ENCODE measurements at places on chromosomes 5 and 9. TPM values are rescaled to one million over a fixed set of nuclear protein-coding genes. Genes with fewer than 3 reads are reported as not detected.

DNA sequence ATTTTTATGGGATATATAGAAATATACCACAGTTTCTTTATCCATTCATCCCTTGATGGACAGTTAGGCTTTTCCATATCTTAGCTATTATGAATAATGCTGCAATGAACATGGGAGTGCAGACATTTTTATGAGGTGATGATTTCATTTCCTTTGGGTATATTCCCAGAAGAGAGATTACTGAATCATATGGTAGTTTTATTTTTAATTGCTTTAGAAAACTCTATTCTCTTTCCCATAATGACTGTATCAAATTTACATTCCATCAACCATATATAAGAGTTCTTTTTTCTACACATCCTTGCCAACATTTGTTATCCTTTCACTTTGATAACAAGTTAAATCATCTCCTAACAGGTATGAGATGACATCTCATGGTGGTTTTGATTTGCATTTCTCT is 821.6 kb downstream of the TLE1 start:
- peak; percentile 45 for DNase-seq

CTNND2 gene
- total RNA-seq: not detected

DNA sequence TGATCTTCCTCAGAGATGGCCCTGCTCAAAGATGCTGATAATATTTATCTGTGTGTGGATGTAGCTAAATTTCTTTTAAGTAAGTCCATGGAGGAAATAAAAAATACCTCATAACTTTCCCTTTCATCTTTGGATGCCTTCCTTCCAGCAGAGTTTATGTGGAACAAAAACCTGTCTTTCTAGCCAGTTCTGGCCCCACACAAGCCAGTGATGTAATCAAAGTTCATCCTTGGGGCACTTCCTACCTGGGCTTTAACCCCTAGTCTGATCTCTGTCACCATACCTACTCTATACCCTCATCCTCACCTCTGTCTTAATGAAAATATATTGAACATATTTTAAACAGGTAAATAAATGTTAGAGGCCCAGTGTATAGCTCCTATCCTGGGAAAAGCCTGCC is 39.8 kb upstream of the RASGRF2 start:
- no peak for DNase-seq

DNA sequence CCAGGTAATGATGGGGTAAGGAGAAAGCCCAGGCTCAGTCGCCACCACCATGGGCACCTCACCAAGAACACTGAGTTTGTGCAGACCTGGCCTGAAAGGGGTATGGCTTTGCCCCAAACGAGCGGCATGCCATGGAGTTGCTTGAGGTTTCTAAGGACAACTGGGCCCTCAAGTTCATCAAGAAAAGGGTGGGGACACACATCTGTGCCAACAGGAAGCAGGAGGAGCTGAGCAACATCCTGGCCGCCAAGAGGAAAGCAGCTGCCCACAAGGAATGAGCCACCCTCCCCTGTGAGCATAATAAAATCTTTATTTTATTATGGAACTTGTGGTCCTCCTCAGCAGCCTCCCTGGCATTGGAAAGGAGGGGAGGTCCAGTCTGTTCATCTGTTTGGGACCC is 23.8 kb downstream of the CD14 start:
- DNase-seq: no peak

DNA sequence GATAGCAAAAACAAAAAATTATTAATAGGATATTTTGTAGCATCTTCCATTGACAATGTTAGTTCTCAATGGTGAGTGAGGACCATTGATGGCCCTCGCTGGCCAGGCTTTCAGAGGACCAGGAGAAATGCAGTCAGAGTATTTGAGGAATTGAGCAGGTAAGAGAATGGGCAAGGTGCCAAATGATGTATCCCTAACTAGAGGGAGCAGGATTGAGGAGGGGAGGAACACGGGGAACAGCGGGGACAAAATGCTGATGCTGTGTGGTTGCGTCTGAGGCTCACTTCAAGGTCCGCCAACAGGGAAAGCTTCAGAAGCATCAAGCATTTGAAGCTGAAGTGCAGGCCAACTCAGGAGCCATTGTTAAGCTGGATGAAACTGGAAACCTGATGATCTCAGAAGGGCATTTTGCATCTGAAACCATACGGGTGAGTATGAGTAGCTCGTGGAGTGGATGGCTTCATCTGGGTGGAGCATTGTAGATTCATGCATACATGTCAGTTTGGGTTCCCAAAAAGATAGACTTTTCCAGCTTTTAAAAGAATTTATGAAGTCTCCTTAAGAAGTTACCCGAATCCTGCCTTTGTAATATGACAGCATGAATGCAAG is 16.2 kb downstream of the SPTAN1 start:
- no peak for DNase-seq

- DNase-seq: no peak
Measured at GRCh38 chr5:72326306-72326649, 6.1 kb downstream of the PTCD2 start.

DNA sequence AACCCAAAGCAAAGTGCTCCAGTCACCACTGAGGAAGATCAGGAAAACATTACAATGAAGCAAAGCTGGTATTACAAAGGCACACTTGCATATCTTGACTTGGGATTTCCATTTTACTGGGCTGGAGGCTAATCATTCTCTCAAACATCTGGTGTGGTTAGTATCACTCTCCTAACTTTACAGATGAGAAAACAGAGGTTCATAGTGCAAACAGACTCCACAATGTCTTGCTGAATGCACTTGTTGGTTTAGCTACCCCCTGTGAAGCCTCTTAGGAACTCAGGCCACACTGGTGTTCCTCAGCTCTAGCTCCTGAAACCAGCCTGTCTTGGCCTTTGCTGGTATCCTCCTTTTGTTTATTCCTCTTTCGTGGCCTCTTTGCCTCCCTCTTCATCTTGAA is 29.5 kb upstream of the SMAD5 start:
- DNase-seq: no peak

FOXD4 gene
- 0.43 TPM for total RNA-seq
